ENCODE measurements at places on chromosomes 4 and X.

GRCh38 chrX:72347366-72347765, 41.7 kb upstream of the CITED1 start:
- DNase-seq = no peak

DNA sequence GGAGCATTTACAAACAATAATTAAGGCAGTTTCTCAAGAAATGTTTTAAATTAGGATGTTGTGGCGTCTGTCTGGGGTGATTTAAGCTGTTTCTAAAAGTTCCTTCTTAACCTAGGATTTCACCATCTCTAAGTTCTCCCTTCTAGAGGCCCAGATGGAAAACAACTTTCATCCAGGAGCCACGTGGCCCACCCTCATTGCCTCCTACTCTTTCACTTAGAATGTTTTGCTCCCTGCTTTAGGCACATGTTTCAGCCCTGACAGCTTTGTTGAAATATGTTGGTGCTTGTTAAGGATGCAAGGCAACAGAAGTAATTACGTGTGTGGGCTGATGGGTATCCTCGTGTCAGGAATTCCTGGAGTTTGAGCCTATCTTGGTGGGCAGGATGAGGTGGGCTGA, 131.3 kb downstream of the GUCY2F start:
- no peak for DNase-seq

DNA sequence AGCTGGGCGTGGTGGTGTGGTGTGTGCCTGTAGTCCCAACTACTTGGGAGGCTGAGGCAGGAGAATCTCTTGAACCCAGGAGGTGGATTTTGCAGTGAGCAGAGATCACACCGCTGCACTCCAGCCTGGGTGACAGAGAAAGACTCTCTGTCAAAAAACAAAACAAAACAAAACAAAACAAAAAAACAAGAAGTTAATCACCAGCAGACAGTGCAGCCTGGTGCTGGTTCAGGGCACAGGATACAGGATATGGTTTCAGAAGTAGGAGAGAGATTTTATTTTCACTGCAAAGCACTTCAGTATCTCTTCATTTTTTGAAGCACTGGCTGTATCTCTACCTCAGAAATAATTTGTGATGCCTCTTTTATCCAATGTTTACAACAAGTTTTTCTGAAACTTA, 1222.9 kb upstream of the PRKX start:
- DNase-seq = no peak

- no peak for DNase-seq
Measured at GRCh38 chr4:136516371-136516770, 1015.9 kb downstream of the PCDH18 start.

- DNase-seq = no peak
Measured at GRCh38 chrX:46704767-46705386, 54.0 kb downstream of the SLC9A7 start.

GRCh38 chr4:81694176-81694913, 222.6 kb upstream of the RASGEF1B start:
- no peak for DNase-seq

DNA sequence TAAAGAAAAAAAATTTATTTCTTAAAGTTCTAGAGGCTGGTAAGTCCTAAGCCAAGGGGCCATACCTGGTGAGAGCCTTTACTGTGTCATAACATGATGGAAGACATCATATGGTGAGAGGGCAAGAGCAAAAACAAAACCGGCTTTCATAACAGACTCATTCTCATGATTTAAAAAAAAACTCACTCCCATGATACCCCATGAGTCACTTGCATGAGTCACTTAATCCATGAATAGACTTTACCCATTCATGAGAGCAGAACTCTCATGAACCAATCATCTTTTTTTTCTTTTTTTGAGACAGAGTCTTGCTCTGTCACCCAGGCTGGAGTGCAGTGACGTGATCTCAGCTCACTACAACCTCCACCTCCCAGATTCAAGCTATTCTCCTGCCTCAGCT, 369.7 kb upstream of the DIAPH2 start:
- no peak for DNase-seq

GRCh38 chrX:96449191-96449590, 235.5 kb upstream of the DIAPH2 start:
- no peak for DNase-seq

GRCh38 chrX:132775263-132775823, 183.1 kb downstream of the HS6ST2 start:
- DNase-seq = no peak

- no peak for DNase-seq
Measured at GRCh38 chrX:10893976-10894375, 217.2 kb upstream of the HCCS start.

- no peak for DNase-seq
Measured at GRCh38 chr4:8422786-8423185, 17.7 kb downstream of the ACOX3 start.

DNA sequence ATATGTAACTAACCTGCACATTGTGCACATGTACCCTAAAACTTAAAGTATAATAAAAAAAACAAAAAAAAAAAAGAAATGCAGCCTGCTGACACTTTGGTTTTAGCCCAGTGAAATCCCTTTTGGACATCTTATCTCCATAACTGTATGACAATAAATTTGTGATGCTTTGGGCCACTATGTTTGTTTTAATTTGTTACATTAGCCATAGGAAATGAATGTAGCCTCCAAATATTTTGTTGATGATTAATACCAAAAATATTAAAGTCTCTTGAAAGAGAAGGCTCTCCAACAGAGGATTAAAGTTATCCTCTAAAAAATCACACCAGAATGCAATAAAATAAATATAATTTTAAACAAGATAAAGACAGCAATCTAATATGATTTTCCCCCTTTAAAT, 852.7 kb upstream of the SLIT2 start:
- DNase-seq = no peak

DNA sequence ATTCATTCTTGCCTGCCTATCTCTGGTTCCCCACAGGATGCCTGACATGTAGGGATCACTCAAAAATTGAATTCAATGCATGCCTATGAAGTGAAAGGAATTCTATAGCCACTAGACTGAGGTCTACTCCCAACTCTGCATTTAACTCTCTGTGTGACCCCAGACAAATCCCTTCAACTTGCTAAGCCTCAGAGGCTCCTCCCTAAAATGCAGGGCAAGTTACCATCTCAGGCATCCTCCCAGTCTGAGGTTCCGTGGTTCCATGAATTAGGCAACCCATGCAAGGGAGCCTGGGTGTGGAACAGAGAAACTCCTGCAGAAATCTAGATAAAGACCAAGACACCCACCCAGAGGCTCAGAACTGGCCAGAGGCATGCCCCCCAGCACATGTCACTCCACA, 6.6 kb downstream of the SRPX start:
- no peak for DNase-seq

- DNase-seq = no peak
Measured at GRCh38 chrX:151227627-151228026, 51.2 kb downstream of the GPR50 start.

GRCh38 chr4:149708513-149709130, 107.0 kb downstream of the IQCM start:
- DNase-seq = no peak

GRCh38 chr4:76559236-76560071, 124.4 kb downstream of the SHROOM3 start:
- DNase-seq = no peak

DNA sequence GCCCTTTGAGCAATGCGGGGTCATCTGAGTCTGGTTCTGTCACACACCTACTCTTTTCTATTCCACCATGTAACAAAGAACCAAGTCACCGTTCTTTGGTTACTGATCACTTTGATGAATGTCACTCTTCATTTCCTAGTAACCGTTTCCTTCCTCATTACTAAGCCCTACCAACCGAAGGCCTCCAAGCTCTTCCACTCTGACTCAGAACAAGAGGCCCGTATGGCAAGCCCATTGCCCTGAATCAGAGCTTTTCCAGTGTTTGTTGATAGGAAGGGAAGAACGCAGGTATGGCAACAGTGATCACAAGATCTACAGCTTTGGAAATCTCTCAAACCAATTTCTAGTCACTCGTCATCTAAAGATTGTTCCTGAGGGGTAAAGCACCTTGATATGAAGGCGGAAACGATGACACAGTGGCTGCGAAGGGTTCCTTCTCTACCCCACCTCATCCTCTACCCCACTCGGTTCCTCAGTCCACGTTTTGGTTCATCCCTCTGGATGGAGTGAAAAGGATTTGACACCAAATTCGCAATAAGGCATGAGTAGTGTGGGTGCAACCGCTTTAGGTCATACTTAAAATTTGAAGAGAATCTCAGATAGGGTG, 28.0 kb upstream of the CD40LG start:
- no peak for DNase-seq

GRCh38 chr4:21827575-21827974, 121.0 kb downstream of the KCNIP4 start:
- no peak for DNase-seq

GRCh38 chr4:90486346-90486745, 359.2 kb downstream of the CCSER1 start:
- no peak for DNase-seq

DNA sequence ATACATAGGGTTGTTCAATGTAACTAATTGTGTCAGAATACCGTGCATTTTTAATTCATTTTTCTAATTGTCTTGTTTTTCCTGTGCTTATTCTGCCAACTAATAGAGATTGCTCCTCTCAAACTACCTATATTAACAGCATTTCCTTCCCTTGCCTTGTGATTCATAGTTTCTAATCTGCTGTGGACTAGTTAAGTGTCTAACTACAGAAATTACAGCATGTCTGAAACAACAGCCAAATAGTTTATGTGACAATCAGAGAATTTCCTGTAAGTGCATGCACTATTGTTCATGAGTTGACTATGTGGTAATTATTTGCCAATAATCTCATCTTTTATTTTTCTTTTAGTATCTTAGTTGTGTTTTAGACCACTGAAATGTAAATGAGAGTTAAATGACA, 4.1 kb upstream of the SEC24B start:
- no peak for DNase-seq

DNA sequence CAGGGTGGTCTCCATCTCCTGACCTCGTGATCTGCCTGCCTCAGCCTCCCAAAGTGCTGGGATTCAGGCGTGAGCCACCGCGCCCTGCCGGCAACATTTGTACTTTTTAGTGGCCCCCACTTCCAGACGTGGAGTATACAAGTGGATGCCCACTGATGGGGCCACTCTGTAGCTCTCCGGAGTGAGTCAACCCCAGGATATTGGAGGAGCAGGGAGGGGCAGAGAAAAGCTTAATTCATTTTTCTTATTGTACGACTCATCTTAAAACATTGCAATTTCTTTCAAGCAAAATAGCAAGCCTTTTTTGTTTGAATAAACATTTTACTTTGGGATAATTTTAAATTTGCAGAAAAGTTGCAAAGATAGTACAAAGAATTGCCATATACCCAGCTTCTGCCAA, 34.6 kb downstream of the FAM9C start:
- no peak for DNase-seq

GRCh38 chrX:118455013-118455412, 40.6 kb upstream of the DOCK11 start:
- no peak for DNase-seq

- no peak for DNase-seq
Measured at GRCh38 chrX:118174516-118175098, 58.0 kb upstream of the KLHL13 start.

DNA sequence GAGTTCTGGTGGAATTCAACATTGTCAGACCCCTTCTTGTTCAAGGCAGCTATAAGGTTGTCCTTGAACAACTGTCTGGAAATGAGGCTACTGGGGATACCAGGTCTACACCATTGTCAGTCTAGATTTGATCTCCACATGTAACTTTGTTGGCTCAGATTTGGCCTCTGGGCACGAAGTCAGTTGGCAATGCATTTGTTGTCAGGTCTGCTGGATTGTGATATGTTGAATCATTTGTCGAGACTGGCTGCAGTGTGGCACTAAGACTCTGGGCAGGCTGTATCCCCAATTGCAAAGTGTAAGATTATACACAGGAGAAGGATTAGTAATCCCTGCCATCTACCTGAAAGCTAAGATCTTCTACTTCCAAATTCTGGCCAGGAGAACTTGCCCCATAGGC, 26.5 kb downstream of the ZNF81 start:
- DNase-seq = no peak

GRCh38 chr4:165724786-165725185, 148.3 kb upstream of the TLL1 start:
- no peak for DNase-seq

- DNase-seq = no peak
Measured at GRCh38 chr4:26206339-26206738, 114.5 kb upstream of the RBPJ start.

- DNase-seq = no peak
Measured at GRCh38 chrX:6980981-6981380, 166.5 kb upstream of the STS start.

DNA sequence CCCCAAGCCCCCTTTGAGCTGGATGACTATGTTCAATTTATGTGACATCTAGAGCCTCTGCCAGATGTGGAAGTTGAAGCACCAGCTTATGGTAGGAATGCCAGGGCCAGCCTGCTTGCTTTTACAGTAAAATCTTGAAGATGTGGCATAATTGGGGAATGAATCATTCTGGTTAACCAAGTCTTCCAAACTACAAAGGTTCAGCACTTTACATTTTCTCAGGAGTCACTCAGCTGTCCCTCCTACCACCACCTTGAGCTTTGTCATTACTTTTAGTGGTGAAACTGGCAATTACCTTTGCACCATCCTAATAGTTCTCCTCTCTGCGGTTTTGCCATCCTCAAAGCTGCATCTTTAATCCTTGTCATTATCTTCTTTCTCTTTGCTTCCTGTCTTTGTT, 172.2 kb downstream of the HS6ST2 start:
- DNase-seq = no peak

- no peak for DNase-seq
Measured at GRCh38 chrX:24347881-24348280, 12.6 kb upstream of the SUPT20HL1 start.

GRCh38 chr4:10622728-10623127, 61.8 kb downstream of the CLNK start:
- DNase-seq = peak; percentile 3

DNA sequence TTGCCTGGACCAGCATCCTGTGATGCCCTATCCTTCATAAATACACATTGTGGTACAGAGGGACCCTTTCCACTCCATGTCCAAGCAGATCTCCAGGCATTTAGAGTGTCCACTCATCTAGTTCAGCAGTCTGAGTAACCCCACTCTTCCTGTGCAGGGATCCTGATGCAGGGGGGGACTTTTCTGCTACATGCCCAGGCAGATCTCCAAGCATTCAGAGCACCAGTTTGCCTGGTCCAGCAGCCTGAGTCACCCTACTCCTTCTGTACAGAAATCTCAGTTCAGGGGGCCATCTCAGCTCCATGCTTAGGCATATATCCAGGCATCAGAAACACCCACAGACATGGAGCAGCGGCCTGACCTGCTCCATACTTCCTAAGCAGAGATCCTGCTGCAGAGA, 1089.8 kb downstream of the FAT4 start:
- DNase-seq = no peak

DNA sequence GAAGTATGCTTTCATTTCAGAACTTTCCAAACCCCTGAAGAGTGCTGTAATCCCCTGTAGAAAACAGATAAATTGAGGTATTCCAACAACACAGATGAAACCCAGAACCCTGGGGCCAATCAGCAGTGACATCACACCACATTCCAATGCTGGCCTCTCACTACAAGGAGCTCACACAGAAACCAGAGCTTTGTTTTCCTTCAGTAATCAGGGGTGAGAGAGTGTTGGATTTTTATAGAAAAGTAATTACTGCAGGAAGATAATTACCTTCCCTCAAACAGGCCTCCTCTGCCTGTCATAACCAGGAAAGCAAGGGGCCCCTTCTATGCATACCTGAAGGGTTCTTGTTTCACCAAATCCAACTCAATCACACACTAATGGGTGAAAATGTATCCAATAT, 246.2 kb downstream of the SCFD2 start:
- DNase-seq = no peak

Measured in T-helper 1 cell (primary cell).